ENCODE measurements at places on chromosomes 2 and 18. TPM values are rescaled to one million over a fixed set of nuclear protein-coding genes. Genes with fewer than 3 reads are reported as not detected.
A peak's percentile ranks its signal among the peaks of the same experiment; 100 is the strongest.

GRCh38 chr2:64771737-64772136 is 118.0 kb upstream of the SERTAD2 start:
- ATAC-seq, result no peak

DNA sequence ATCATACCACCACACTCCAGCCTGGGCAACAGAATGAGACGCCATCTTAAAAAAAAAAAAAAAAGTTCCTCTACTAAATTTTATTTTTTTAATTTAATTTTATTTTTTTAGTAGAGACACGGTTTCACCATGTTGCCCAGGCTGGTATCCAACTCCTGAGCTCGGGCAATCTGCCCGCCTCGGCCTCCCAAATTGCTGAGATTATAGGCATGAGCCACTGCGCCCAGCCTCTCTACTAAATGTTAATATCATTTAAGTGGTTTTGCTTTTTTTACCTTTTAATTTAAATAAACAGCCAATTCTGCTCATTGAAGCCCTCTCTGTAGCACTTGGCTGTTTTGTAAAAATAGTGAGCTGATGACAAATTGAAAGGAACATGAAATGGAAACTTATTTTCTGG is 9.2 kb downstream of the RAB17 start:
- no peak for ATAC-seq

- ATAC-seq, result no peak
These were observed 18.5 kb downstream of the TRAK2 start for GRCh38 chr2:201432621-201433393.

GRCh38 chr2:65782996-65783650 is 350.7 kb upstream of the SPRED2 start:
- ATAC-seq, result no peak

DNA sequence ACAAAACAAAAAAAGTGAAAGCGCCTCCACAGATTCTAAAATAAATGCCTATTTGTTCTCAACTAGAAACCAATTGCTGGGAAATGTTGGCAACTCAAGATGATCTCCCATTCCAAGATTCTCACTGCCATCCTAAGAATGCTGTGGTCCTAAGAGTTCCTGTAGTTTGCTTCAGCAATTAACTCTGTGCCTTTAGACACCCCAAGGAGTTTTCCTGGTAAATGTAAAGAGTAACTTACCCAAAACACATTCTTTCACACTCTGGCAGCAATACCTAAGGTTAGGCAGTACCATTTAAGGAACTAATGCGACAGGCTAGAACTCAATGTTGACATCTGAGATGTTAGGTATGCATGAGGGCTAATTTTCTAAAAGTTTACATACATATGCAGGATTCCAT is 58.8 kb upstream of the TANK start:
- ATAC-seq, result no peak

The ZDBF2 gene
- total RNA-seq, result 17.8 TPM

The MAPRE2 gene
- total RNA-seq, result 89.3 TPM

The VRK2 gene
- total RNA-seq, result 3.2 TPM

- no peak for ATAC-seq
These were observed 176.8 kb upstream of the TRIB2 start for GRCh38 chr2:12539776-12540562.

The STAT4 gene
- 5.0 TPM for total RNA-seq

DNA sequence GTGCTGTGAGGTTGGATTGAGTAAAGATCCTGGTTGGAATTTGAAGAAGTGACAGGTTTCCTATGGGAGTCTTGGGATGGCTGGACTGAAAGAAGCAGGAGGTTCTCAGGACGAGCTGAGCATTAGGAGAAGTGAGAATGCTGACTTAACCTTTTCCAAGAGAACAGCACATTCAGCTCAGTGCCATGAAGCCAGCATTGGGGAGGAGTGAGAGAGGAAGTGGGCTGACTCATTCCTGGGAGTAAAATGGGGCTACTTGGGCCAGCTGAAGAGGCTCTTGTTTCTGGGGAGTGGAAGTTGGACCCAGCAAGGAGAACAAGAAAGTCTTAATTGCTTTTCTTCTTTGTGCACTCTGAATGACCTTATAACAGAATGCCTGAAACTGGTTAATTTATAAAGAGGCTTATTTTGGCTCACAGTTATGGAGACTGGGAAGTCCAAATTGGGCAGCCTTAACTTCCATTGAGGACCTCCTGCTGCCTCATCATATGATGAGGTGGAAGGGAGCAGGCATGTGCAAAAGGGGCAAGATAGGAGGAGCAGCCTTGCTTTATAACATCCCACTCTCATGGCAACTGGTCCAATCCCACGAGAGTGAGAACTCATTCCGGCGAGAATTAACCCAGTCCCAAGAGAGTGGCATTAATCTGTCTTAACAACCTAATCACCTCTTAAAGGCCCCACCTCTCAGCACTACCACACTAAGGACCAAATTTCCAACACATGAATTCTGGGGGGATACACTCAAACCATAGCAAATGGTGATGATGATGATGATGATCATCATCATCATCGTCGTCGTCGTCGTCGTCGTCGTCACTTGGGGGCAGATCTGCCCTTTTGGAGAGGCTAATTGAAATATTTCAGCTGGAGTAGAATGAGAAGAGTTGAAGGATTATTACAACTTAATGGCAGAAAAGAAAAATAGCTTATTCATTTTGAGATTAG is 26.1 kb downstream of the DGUOK start:
- ATAC-seq, result no peak

The ALK gene
- 8.8 TPM for total RNA-seq

DNA sequence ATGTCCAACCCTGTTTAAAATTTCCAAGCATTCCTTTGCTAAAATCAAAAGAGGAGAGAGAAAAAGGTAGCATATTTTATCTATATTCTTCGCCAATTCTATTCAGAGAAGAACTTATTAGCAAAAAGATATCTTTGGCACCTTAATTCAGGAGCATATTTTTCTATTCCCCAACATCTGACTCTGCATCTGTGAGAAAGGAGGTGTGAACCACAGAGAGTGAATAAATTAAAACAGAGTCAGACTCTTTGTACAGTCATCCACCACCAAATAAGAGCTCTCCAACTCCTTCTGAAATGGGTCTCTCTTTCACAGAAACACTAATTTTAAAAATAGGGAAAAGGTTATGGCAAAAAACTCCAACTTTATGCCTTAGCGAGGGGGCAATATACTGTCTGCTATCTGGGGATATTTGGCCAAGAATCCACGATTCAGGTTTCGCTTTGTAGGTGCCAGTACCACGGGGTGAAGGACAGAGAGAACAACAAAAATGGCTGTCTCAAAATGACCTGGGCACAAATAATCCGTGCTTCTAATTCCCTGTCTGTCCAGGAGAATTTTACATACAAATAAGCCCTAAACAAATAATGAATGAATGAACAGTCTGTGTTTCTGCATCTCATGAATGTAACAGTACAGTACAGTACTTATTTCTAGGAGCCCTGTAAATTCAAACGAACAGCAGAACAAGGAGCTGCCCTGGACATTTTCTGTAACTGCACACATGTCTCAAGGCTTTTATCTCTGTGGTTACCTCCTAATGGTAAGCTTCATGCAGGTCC is 43.4 kb downstream of the EPB41L3 start:
- no peak for ATAC-seq

DNA sequence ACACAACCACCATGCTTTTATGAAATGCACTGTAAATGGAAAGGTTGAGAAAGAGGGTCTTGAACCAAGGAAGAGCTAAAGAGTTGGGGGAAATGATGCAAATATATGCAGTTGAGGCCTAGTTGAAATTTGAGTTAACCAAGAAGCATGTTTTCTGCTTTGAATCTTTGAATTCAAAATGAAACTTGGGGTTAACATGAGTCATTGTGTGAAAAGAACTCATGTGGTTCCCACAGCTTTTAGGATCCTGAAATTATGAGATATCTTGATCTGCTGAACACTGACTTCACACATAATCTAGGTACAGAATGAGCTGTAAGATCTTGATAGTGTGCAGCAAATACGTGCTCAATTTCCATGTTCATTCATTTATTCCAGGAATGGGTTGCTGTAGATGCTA is 422.9 kb upstream of the TRIB2 start:
- ATAC-seq, result no peak

DNA sequence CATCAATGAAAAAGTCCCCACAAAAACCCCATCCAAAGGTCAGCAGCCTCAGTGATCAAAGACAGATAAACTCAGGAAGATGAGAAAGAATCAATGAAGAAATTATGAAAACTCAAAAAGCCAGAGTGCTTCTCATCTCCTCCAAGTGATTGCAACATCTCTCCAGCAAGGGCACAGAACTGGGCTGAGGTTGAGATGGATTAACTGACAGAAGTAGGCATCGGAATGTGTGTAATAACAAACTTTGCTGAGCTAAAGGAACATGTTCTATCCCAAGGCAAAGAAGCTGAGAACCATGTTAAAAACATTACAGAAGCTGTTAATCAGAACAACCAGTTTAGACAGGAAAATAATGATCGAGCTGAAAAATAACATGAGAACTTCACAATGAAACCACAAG is 442.8 kb upstream of the SYT4 start:
- no peak for ATAC-seq

The LBX2 gene
- 1.2 TPM for total RNA-seq

DNA sequence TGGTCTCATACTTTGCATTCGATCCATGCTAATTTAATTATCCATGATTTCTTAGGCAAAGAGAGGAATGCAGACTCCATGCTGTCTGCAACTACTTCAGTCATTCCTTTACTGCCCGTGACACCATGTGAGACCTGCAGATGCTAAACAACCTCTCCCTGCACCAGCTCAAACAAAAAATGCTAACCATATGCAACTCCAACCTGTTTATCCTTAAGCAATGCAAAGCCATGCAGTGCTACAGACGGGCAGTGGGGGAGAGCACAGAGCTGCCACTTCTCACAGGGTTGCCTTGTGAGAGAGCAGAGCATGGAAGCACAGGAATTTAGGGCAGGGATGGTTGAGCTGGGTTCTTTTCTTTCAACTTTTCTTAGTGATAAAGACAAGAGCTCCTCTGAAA is 74.9 kb upstream of the KLHL14 start:
- ATAC-seq, result peak; percentile 95

DNA sequence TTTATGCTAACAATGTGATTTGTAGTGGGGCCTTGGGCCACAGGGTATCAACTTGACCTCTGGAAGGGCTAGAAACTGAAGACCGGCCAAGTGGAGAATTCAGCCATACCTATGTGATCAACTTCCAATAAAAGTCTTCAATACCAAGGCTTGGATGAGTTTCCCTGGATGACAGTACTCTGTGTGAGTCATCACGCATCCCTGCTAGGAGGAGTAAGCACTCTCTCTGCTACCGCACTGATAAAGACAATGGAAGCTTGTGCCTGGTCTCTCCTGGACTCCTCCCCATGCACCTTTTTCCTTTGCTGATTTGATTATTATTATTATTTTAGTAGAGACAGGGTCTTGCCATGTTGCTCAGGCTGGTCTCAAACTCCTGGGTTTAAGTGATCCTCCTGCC is 58.1 kb downstream of the SKA1 start:
- peak; percentile 50 for ATAC-seq

DNA sequence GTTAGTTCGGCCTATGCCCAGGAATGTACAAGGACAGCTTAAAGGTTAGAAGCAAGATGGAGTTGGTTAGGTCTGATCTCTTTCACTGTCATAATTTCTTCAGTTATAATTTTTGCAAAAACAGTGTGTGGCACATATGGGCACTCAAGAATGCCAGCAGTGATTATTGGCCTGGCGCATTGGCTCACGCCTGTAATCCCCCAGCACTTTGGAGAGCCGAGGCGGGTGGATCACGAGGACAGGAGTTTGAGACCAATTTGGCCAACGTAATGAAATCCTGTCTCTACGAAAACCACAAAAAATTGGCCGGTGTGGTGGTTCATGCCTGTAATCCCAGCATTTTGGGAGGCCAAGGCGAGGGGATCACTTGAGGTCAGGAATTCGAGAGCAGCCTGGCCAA is 75.7 kb upstream of the MSH2 start:
- ATAC-seq, result no peak

- no peak for ATAC-seq
These were observed 3.9 kb downstream of the INPP4A start for GRCh38 chr2:98448441-98449145.

GRCh38 chr18:74905247-74905646 is 303.7 kb downstream of the PTGR3 start:
- ATAC-seq, result no peak

The ARHGAP15 gene
- 0.43 TPM for total RNA-seq

- ATAC-seq, result no peak
These were observed 66.7 kb downstream of the NDUFA10 start for GRCh38 chr2:239958473-239958765.

The CTAGE1 gene
- total RNA-seq, result 0.13 TPM

The LIMS3 gene
- 0.38 TPM for total RNA-seq

- ATAC-seq, result no peak
These were observed 42.7 kb downstream of the COLEC12 start for GRCh38 chr18:457521-458412.

DNA sequence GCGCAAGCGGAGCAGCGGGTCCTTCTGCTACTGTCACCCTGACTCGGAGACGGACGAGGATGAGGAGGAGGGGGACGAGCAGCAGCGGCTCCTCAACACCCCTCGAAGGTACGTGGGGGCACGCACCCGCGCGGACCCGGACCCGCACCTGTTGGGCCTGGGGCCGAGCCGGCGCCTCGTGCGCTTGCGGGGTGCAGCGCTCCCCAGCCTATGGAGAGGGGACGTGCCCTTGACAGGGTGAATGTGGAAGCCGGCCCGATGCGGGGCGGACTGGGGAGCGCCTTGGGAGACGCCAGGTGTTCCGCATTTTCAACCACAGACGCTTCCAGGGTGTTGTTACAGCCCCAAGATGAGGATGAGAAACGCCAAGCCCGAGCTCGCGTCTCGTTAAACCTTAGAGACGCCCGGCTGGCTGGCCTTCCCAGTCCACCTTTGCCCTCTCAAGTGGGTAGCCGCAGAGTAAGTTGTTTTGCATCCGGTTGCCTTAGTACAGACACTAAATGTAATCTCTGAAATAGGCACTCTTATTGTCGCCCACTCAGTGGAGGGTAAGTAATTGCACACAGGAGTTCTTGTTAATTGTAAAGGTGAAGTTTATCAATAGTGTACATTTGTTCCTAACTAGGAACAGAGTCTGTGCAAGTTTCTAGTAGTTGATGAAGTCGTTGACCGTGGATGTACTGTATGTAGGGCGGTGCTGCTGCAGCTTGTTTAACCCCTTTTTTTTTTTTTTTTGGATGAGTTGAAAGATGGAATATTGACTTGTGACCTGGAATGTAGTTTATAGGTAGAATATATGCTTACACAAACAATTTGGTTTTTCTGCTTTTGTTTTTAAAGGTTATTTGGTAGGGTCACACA is 815 bp downstream of the GMCL1 start:
- ATAC-seq, result peak; percentile 7

The MEP1B gene
- total RNA-seq, result 0.16 TPM

- no peak for ATAC-seq
These were observed 248.9 kb downstream of the TCF4 start for GRCh38 chr18:55338978-55339650.

GRCh38 chr2:10042301-10043161 is 819 bp upstream of the KLF11 start:
- ATAC-seq, result peak; percentile 32

- no peak for ATAC-seq
These were observed 33.9 kb downstream of the ADRA2B start for GRCh38 chr2:96082211-96083063.

DNA sequence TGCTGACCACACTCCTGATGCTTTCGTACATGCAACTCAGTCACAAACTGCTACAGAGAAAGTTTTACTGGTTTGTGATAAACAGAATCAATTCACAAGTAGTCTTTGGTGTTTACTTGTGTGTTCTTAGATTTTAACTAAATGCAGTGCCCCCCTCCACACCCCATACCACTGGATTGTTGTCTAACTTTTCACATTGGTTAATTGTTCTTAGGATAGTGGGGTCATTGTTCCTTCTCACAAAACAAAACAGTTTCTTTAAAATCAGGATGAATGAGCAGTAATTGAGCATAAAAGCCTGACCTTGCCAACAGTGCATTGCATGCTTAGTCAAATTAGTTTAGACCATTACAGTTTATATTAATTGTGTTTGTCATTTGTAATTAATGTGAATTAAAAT is 14.1 kb upstream of the PNPT1 start:
- ATAC-seq, result no peak

All from motor neuron (in vitro differentiated cells).